ENCODE measurements at places on chromosomes 11 and 22.

DNA sequence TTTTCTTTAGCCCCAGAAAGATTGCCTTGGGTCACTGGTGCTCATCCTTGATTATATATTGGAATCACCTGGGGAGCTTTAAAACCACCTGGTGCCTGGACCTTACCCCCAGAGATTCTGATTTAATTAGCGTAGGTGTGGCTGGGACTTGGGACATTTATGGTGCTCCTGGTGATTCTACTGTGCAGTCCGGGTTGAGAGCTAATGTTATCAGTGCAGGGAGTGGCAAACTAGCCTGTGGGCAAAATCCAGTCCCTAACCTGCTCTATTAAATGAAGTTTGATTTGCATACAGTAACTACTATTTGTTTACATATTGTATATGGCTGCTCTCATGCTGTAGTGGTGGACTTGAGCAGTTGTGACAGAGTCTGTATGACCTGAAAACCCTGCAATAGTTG lies 134.0 kb upstream of the SORL1-AS1 start:
- H3K36me3 ChIP-seq: peaks cover 38% of the 10 kb centered on the region
- H3K4me1 ChIP-seq: peaks cover 38% of the 10 kb centered on the region
- H3K27ac ChIP-seq: no peak overlapping the region
- DNase-seq: no peak
- no peak overlapping the region for H3K4me3 ChIP-seq
- no peaks in the 10 kb centered on the region for H3K27me3 ChIP-seq

GRCh38 chr22:39475902-39476301 lies 19.1 kb downstream of the MGAT3 start:
- H3K27me3 ChIP-seq: no peaks in the 10 kb centered on the region
- H3K27ac ChIP-seq: no peak overlapping the region
- peaks cover 17% of the 10 kb centered on the region for H3K4me1 ChIP-seq
- no peak overlapping the region for H3K4me3 ChIP-seq
- H3K36me3 ChIP-seq: no peaks in the 10 kb centered on the region

GRCh38 chr11:116356451-116356850 lies 416.3 kb downstream of the BUD13 start:
- no peak overlapping the region for H3K4me3 ChIP-seq
- no peaks in the 10 kb centered on the region for H3K4me1 ChIP-seq
- no peaks in the 10 kb centered on the region for H3K36me3 ChIP-seq
- no peak overlapping the region for H3K27ac ChIP-seq
- no peak for DNase-seq

DNA sequence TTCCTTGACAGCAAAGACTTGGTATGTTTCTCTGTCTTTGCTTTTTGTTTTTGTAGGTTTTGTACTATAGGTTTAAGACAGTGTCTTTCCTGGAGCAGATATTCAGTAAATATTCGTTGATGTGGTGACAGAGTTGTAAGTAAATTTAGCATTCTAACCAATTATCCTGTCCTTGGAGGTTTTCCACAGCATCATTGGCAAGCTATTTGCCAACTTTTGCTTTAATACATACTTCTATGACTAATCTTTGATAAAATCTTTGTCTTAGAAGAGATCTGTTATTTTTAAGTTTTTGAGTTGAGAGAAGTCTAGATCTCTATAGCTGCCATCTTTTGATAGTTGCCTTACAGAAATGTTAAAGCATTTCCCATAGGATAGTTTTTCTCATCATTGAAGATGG lies 3.8 kb downstream of the USP47 start:
- peaks cover 54% of the 10 kb centered on the region for H3K4me1 ChIP-seq
- H3K36me3 ChIP-seq: no peaks in the 10 kb centered on the region
- H3K27ac ChIP-seq: no peak overlapping the region
- DNase-seq: no peak
- no peaks in the 10 kb centered on the region for H3K27me3 ChIP-seq

DNA sequence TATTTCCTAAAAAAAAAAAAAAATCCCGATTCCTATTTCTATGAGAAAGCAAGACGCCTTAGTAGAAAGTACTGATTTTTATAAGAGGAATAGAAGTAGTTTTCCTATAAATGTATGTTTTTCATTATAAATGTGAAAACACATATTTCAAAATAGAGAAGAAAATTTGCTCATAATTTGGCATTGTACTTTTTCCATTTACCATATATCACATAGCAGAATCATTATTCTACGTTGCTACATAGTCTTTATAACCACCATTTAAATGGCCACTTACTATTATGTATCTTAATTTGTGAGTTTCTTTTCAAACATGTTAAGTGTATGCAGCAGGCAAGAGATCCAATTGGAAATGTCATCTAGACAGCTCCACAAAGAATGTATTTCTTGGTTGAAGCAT lies 99.0 kb downstream of the CCDC34 start:
- no peaks in the 10 kb centered on the region for H3K36me3 ChIP-seq
- peaks cover 3% of the 10 kb centered on the region for H3K27me3 ChIP-seq
- no peaks in the 10 kb centered on the region for H3K4me1 ChIP-seq

- no peak for DNase-seq
- no peak overlapping the region for H3K27ac ChIP-seq
- no peaks in the 10 kb centered on the region for H3K36me3 ChIP-seq
- H3K27me3 ChIP-seq: no peaks in the 10 kb centered on the region
Observed at GRCh38 chr11:117589063-117589462, 208.0 kb downstream of the DSCAML1 start.

All from activated naive CD8-positive, alpha-beta T cell treated with anti-CD3 and anti-CD28 coated beads for 36 hours (primary cell).